ENCODE measurements at places on chromosomes 2 and 18.

DNA sequence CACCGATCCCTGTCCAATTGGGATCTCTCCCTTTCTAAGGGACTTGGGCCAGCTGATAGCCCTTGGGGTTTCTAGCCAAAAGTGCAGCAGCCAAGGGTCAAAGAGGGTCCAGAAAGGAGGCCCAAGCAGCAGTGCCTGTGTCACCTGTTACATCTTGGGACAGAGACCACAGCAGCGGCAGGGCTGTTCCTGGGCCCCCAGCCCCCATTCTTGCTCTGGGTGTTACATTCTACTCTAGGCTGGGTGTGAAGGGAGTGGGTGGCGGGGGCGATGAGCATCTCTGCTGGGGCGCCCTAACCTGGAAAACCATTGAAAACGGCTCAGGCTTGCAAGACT, 1.2 kb downstream of the PAX3 start:
- DNase-seq, result no peak

DNA sequence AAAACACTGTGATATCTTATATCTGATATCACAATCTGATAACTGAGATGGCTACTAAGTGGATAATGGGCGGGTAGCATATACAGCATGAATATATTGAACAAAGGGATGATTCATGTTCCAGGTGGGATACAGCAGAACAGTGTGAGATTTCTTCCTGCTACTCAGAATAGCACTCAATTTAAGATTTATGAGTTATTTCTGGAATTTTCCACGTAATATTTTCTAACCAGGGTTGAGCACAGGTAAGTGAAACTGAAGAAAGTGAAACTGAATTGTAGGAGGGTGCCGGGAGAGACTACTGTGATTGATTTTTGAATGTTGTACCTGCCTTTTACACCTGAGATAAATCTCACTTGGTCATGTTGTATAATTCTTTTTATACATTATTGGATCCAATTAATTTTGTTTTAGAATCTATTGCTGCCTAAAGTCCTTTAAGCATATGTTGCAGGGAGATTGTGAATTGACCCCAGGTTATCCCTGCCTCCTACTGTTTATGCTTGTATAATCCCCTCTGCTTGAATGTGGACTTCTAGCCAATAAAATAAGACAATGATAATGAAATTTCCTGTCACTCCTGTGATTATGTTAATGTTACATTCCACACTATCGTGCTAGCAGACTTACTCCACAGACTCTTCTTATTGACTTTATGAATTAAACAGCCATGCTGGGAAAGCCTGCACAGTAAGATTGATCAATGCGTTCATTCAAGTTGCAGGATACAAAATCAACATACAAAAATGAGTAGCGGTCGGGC, 67.6 kb upstream of the RBBP8 start:
- no peak for DNase-seq

- DNase-seq, result no peak
Measured at GRCh38 chr18:50374220-50374752, 560 bp upstream of the SKA1 start.

DNA sequence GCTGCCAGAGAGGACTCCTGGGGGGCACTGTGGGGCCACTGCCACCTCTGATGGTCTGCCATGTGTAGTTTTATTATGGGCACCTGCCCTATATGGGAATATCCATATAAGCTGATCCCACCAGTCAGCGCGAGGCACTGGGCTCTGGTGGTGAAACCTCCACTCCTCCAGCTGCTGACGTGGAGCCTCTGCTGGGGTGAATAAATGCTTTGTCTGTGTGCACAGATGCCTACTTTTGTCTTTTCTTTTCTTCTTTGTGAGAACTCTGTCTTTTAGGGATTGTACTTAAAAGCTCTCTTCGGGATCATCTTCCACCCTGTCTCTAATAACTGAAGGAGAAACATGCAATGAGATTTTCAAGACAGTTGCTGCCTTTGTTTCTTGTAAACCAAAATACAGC, 68.9 kb upstream of the NCK2 start:
- no peak for DNase-seq

GRCh38 chr2:130870779-130871178, 34.1 kb downstream of the ARHGEF4 start:
- DNase-seq, result no peak

DNA sequence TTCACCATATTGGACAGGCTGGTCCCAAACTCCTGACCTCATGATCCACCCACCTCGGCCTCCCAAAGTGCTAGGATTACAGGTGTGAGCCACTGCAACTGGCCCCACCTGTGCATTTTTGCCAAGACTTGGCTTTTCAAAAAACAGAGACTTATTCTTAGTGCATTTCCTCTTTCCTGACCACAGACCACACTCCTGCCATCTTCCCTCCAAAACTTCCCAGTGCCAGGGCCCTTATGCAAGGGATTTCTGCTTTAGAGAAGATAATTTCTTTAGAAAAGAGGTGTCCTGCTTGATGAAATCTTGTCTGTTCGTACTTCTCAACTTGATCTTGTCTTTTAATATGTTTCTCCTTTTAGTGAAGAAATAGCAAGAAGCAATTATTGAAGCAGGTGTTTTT, 98.8 kb upstream of the ZNF516 start:
- no peak for DNase-seq

DNA sequence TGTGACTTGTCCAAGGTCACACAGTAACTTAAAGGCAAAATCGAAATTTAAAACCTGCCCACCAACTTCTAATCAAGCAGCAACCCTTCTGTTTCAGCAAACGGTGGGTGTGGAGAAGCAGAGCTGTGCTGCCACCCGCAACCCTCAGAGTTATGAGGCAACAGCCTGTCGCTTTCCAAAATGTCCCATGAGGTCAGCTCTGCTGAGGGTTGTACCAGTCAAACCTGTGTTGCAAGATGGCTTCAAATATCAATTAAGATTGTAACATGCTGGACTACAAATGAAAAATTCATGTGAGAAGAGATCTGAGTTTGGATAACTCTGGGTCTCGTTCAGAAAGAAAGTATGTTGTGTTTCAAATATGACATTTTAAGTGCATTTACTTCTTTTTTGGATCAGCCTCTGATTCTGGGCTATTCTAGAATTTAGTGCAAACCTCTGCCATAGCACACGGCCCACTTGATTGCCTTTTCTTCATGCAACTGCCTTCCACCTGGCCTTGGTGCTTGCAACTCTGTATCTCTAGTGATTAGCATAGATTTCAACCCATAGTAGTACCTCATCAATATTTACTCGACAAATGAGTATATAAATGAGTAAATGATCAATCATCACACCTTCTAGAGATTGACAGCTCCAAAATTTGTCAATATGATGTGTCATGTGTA, 69.3 kb downstream of the TIMM21 start:
- DNase-seq, result no peak

GRCh38 chr2:67451086-67451832, 54.1 kb downstream of the ETAA1 start:
- DNase-seq, result no peak

- DNase-seq, result no peak
Measured at GRCh38 chr2:143152637-143153036, 23.4 kb downstream of the ARHGAP15 start.

DNA sequence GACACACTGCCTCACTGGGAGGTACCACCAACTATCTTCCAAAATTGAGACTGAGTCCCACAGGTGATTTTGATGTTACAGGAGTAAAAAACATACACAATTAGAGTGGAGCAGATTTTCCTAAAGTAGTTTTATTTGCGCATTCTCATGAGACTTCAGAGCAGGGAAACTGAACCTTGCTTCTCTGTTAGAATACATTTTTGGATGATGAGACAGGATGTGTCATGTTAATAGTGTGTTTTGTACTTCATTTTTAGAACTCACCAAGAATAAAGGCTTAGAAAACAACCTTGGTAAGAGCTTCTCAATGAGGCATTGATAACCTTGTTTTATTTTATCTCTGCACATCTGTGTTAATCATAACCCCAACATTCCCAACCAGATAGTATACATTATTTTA, 310.2 kb upstream of the GALNT5 start:
- no peak for DNase-seq

DNA sequence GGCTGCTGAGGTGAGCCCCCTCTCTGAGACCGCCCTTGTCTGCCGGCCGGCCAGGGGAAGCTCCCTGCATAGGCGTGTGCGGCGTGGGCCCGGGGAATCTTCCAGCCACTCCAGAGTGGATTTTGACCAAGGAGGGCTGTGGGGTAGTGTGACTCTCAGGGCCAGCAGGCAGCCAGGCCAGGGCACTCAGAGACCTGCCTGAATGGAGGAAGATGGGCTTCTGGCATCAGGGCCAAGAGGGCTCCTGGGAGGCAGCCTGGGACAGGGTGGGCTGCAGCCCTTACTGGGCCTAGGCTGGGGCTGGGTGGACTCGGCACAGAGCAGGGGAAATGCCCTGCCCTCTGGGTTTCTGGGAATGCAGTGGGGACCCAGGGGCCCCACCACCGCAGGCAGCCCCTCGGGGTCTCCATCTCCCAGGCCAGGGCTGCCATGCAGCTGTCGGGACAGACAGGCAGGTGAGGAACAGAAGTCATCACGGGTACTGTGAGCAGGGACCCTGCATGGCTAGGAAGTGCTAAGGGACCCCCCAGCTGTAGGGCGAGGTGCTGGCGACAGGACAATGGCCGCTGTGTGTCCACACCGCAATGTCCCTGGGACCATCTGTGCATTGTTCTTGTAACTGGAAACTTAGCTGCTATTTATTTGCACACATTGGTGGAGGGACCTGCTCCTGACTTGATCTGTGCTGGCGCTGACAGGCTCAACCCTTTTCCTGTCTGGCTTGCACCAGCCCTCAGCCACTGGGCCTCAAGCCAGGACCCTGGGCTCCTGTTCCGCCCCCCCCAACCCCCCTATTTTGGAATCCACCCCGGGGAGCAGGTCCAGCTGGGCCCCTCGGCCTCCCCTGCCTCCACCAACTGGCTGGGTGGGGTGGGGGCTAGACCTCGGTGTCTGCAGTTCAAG, 4.1 kb downstream of the PDCD1 start:
- no peak for DNase-seq

Measured in activated CD4-positive, alpha-beta T cell treated with anti-CD3 and anti-CD28 coated beads, Interleukin-2, Interleukin-6, amounts not matched to agents 100 ng/mL and 50 ng/mL, durations not matched to agents 16 hours and 8 hours (primary cell).